ENCODE measurements at places on chromosomes 11 and 22. TPM values are rescaled to one million over a fixed set of nuclear protein-coding genes. Genes with fewer than 3 reads are reported as not detected.

The PIWIL4 gene
- total RNA-seq: 11.0 TPM

The MPPED2 gene
- total RNA-seq: 5.6 TPM

The ART1 gene
- not detected for total RNA-seq

The SEPTIN3 gene
- total RNA-seq: 0.60 TPM

The NNMT gene
- total RNA-seq: 49.6 TPM

The LSP1 gene
- total RNA-seq: 43.1 TPM

The KCNJ11 gene
- 11.9 TPM for total RNA-seq

The CHRDL2 gene
- 312 TPM for total RNA-seq

The FHIP1B gene
- total RNA-seq: 65.4 TPM

The BTBD18 gene
- total RNA-seq: not detected

The TUG1 gene
- total RNA-seq: 79.4 TPM

The CALCA gene
- total RNA-seq: not detected

The CARD10 gene
- 62.8 TPM for total RNA-seq

The SLC7A4 gene
- 5.6 TPM for total RNA-seq

The ZP1 gene
- total RNA-seq: 0.17 TPM

The PAFAH1B2 gene
- total RNA-seq: 73.9 TPM

The PLEKHB1 gene
- total RNA-seq: 58.1 TPM

The CD151 gene
- total RNA-seq: 442 TPM

The SHISAL1 gene
- total RNA-seq: 3.8 TPM

The GTF2H1 gene
- 35.7 TPM for total RNA-seq

The ABTB2 gene
- total RNA-seq: 9.8 TPM

Data from mucosa of gallbladder (tissue), 1 donor.